CD4-positive, alpha-beta T cell treated with Interleukin-1 beta for 1 hour (primary cell): ENCODE measurements at places on chromosomes 6 and 20.

DNA sequence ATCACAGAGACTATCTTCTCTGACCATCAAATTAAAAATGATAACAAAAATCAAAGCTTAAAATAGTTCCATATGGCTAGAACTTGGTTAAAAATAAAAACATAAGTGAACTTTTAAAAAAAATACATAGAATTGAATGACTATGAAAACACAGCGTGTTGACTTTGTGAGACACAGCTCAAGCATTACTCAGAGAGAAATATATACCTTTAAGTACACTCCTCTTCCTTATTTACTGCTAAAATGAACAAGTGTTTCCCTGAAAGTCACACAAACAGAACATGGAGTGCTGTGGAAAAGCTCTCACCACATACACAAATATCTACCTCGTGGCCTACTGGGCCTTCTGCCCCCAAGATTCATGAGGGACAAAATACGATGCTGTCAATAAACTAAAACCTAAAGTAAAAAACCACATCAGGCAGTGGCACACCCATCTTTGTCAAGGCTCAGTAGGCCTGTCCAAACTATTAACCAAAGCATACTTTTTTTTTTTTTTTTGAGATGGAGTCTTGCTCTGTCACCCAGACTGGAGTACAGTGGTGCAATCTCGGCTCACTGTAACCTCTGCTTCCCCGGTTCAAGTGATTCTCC lies 7.5 kb downstream of the FAXC start:
- DNase-seq: no peak

- DNase-seq: no peak
These were observed 289.1 kb upstream of the SUPT3H start for GRCh38 chr6:45666846-45667245.

DNA sequence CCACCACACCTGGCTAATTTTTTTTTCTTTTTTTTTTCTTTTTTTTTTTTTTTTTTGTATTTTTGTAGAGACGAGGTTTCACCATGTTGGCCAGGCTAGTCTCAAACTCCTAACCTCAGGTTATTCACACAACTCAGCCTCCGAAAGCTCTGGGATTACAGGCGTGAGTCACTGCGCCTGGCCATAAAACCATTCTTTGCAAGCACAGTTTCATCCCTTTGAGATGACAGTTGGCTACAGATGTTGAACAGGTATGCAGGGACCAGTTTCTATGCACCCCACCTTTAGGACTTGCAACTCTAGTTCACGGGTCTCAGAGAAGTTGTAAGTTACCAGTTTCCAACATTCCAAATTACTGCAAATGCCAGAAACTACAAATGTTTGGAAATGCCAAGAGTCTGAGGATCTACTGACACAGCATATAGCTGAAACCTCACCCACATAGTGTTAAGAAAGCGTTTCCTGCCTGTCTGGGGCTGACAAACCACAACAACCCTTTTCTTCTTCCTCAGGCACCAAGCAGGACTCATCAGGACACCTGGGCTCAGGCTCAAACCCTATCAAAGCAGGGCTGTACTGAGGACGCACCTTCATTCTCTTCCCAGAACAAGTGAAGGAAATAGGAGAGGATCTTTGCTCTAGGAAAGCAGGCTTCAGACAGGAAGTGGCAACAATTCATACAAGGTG lies 22.9 kb downstream of the ARHGAP18 start:
- DNase-seq: peak; percentile 57

DNA sequence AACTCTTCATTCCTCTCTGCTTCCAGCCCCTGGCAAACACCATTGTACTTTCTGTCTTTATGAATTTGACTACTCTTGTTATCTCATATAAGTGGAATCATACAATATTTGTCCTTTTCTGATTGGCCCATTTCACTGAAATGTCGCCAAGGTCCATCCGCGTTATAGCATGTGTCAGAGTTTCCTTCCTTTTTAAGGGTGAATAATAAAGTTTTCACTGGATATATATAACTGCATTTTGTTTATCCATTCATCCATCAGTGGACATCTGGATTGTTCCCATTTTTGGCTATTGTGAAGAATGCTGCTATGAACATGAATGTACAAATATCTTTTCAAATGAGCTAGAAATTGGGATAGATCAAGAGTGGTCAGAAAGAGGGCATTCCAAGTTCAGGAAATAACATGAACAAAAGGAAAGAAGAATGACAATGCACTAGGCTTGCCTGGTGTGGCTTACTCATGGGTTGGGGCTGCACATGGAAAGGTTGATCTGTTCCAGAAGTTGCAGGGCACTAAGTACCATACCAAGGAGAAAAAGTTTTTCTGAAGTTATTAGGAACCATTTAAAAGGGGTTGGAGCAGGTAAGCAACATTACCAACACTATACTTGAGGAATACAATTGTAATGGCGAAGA lies 10.0 kb upstream of the L3MBTL3 start:
- no peak for DNase-seq

DNA sequence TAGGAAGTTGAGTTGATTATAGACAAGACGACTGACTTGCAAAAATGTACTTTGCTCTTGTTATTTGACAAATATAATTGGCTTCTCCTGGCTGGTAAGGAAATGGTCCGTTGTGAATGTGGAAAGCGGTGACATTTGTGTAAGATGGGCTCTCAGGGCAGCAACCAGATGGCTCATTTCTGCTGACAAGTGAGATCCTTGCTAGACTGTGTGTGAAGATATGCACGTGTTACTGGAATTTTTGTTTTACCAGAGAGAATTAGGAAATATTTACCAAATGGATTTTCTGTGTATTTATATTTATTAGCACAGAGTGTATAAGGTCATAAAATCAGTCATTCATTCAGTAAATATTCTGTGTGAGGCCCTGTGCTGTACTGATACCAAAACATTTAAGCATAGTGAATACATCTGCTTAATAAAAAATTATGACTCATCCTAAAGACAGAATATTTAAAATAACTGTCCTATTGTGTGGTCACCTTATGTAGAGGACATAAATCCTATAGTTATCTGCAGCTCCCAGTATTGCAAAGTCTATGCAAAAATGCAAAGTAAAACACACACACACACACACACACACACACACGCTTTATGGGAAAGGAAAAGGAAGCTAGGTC lies 109.9 kb upstream of the ASF1A start:
- DNase-seq: no peak

GRCh38 chr6:6597682-6598081 lies 9.2 kb downstream of the LY86 start:
- no peak for DNase-seq

- DNase-seq: no peak
These were observed 5.5 kb downstream of the E2F1 start for GRCh38 chr20:33680686-33681085.

DNA sequence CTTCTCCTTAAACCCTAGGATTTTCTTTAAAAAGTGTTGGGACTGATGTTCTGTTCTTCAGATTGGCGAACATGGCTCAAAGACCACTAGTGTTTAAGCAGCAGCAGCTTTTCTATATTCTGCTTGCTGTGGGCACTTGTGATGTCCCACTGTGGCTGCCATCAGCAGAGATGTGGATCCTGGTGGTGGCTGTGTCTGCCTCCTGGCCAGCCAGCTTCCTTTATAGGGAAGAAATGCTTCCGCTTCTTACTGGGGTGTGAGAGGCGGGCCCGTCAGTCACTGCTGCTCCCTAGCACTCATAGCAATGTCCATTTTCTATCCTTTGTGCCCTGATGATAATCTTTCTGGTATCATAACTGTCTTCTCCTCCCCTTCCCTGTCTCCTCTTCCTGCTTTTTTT lies 66.7 kb upstream of the ESR1 start:
- DNase-seq: no peak

DNA sequence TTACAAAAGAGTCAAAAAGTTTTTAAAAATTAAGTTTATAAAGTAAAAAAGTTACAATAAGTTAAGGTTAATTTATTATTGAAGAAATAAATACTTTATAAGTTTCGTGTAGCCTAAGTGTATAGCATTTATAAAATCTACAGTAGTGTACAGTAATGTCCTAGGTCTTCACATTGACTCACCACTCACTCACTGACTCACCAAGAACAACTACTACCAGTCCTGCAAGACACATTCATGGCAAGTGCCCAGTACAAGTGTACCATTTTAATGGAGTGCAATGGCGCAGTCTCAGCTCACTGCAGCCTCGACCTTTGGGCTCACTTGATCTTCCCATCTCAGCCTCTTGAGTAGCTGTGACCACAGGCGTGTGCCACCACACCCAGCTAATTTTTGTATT lies 128.2 kb downstream of the GPX5 start:
- DNase-seq: no peak

DNA sequence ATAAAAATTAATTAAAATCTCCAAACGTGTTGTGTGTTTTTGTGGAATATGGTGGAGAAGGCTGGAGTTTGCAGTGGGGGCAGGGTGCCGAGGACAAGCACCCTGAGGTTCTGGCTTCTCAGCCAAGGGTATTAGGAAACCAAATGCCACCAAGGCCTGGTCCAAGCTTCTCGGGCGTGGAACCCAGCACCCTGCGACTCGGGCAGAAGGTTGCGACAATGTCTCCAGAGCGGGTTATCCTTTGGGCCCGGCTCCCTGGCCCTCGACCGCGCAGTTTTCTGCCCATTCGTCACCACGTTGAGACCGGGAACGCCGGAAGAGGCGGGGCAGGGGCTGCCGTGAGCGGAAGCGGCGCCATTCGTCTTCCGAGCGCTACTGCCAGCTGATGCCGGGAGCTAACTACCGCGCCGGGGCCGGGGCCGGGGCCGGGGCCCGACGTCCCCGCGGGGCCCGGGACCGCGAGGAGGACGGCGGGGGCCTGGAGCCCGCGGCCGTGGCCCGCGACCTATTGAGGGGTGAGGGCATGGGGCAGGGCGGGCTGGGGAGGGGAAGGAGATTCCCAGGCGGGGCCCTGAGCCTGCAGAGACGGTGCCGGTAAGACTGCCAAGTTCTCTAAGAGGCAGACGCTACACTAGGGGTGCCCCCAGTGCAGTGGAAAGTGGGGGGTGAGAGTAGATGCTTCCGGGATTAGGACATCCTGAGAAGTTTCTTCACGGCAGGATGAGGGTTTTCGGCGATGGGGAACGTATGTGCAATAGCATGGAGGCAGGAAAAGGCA lies at the start of gene RRP36:
Gene RRP36, plus strand, starts transcription at position 354 of the 778 bp plus-strand sequence. Its CDS starts 32 bp downstream, at position 386.
- peak; percentile 59 for DNase-seq

DNA sequence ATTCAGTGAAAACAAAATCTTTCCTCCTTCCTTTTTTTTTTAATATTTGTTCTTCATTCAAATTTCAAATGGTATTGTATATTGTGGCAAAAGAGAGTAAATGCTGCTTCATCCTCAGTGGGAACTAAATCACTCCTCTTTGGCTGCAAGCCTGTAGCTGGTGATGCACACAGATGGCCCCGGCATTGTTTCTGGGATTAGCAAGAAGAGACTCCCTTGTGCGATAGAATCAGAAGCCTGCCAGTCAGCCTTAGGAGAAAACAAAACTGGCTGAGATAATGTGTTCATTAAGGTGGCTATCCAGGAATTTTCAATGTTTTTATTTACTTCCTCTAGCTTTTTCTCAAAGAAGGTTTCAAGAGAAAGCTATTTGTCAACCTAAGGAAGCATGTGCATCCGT lies 20.7 kb upstream of the ELOVL2 start:
- DNase-seq: no peak

- DNase-seq: no peak
These were observed 111.8 kb downstream of the FOXA2 start for GRCh38 chr20:22472447-22473100.

DNA sequence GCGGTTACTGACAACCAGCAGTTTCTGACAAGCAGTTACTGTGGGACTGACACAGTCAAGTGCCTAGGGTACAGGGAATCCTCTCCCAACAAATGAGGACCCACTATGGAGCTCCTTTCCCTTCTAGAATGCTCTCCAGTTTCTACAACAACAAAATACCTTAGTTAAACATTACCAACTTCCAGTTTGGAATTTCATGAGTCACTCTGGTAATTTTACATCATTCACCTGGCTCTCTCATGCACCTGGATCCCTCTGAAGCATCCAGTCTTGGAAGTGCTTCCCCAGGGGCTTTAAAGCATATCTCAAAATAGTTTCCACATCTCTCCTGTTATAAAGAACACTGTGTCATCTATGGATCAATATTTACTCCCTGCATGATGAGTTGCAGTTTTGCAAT lies 286.7 kb upstream of the SPTLC3 start:
- DNase-seq: no peak

DNA sequence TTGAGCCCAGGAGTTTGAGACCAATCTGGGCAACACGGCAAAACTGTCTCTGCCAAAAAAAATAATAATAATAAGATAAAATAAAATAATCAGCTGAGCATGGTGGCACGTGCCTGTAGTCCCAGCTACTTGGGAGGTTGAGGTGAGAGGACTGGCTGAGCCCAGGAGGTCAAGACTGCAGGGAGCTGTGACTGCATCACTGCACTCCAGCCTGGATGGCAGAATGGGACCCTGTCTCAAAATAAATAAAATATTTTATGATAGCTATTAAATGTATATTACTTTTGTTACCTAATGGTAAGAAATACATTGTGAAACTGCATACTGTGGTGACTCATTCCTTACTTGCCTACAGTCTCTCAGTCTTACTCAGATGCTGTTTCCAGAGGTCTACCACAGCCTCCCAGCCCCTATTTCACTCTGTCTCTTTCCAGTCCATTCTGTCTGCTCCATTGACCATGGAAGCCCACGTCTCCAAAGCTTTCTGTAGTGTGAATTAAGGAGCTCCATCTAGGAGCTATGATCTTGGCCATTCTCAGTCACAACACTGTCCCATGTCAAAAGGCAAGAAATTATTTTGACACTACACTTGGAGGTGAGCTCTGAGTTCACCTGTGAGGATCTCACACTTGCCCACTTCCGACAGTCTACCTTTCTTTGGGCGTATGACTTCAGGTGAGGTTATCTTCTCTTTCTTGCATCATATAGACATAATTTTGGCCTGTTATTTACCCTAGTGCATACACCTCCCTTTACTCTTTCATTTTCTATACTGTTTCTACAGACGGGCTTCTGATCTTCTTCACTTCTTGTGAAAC lies 22.4 kb upstream of the SNX9 start:
- no peak for DNase-seq

GRCh38 chr6:129908858-129909257 lies 47.7 kb upstream of the TMEM244 start:
- DNase-seq: no peak

DNA sequence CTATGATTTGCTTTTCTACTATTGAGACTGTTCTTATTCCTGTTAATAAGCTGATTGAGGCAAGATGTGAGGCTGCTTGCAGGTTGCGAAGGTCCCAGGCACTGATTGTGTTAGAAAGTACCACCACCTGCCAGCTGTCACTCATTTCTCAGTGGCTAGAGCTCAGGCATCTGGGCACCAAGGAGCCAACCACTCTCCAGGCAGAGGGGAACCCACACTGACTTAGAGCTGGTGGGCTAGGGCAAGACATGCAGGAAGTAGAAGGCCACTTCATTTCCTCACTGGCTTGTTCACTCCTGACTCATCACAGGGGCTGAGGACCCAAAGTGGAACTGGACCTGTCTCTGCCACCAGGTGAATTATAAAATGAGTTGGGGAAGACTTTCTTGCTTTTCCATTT lies 7.8 kb upstream of the DLL1 start:
- DNase-seq: no peak

GRCh38 chr6:99467509-99468106 lies 42.5 kb upstream of the PNISR start:
- DNase-seq: peak; percentile 37
